ENCODE measurements at places on chromosomes 2 and 18. TPM values are rescaled to one million over a fixed set of nuclear protein-coding genes. Genes with fewer than 3 reads are reported as not detected.

DNA sequence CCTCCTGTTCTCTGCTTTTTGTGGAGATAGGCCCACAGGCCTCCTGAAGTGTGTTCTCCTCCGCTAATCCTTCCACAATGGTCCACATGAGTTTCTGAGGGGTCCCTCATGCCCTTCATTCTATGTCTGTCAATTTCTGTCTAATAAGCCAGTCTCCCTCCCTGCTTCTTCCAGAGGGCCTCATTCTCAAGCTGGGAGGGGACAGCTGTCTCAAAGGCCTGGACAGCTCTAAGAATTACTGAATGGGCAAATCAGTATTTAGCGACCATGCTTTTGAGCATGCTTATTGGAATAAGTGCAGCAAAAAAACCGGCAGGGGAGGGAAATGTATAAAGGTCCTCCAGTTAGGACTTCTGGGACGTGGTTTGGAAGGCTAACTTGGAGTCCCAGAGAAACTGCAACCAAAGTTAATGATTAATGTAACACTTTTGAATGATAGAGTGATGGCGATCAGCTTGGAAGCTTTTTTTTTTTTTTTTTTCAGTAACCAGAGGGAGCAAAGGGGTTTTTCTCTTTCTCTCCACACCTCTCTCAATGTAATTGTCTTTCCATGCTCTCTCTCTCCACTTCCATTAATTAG lies 890.7 kb upstream of the POU3F3 start:
- H3K27me3 ChIP-seq, result no peaks in the 10 kb centered on the region
- H3K36me3 ChIP-seq, result no peaks in the 10 kb centered on the region
- DNase-seq, result no peak

The COL6A3 gene
- total RNA-seq, result 7.0 TPM

GRCh38 chr18:45571714-45572113 lies 43.6 kb upstream of the SLC14A2 start:
- H3K27ac ChIP-seq, result no peak overlapping the region
- H3K4me3 ChIP-seq, result no peak overlapping the region
- no peaks in the 10 kb centered on the region for H3K27me3 ChIP-seq
- H3K36me3 ChIP-seq, result no peaks in the 10 kb centered on the region
- H3K4me1 ChIP-seq, result no peaks in the 10 kb centered on the region
- DNase-seq, result no peak

- no peaks in the 10 kb centered on the region for H3K27me3 ChIP-seq
- no peak overlapping the region for H3K4me3 ChIP-seq
- no peak overlapping the region for H3K27ac ChIP-seq
- peak; percentile 56 for DNase-seq
These were observed 244.7 kb downstream of the NBAS start for GRCh38 chr2:15316370-15316814.

DNA sequence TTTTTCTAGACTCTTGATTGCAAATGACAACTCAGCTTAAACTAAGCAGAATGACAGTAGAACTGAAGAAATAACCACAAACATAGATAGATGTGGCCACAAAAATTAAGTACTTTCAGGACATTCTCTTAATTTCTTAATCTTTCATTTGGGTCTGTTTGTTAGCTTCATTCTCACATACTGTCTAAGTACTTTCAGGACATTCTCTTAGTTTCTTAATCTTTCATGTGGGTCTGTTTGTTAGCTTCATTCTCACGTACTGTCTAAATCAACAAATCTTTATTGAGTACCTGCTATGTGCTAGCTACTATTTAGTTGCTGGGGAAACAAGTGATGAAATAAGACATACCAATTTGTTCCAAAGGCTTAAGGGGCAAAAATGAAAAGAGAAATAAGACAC lies 35.1 kb downstream of the FAM117B start:
- DNase-seq, result peak; percentile 5
- H3K4me3 ChIP-seq, result peak overlapping the region; percentile 27
- H3K4me1 ChIP-seq, result peaks cover 82% of the 10 kb centered on the region
- no peaks in the 10 kb centered on the region for H3K36me3 ChIP-seq
- no peak overlapping the region for H3K27ac ChIP-seq
- no peaks in the 10 kb centered on the region for H3K27me3 ChIP-seq

DNA sequence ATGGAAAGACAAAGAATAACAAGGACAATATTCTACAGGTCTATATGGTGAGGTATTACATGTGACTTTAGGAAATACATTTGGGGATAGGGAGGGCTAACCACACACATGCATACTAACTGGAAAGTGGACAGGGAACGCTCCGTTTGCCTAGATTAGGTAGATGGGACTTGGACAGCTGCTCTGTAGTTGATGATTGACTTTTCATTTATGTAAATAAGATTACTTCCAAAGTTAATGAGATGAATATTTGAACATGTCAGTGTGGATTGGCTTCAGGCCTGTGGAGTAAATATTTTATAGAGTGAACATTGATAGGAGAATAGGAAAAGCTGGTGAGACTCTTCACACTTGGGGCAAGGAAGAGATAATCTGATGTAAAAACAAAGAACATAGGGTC lies 142.0 kb downstream of the NCK2 start:
- H3K27me3 ChIP-seq, result no peaks in the 10 kb centered on the region
- no peak overlapping the region for H3K27ac ChIP-seq
- H3K36me3 ChIP-seq, result peaks cover 9% of the 10 kb centered on the region
- H3K4me3 ChIP-seq, result no peak overlapping the region
- no peak for DNase-seq

DNA sequence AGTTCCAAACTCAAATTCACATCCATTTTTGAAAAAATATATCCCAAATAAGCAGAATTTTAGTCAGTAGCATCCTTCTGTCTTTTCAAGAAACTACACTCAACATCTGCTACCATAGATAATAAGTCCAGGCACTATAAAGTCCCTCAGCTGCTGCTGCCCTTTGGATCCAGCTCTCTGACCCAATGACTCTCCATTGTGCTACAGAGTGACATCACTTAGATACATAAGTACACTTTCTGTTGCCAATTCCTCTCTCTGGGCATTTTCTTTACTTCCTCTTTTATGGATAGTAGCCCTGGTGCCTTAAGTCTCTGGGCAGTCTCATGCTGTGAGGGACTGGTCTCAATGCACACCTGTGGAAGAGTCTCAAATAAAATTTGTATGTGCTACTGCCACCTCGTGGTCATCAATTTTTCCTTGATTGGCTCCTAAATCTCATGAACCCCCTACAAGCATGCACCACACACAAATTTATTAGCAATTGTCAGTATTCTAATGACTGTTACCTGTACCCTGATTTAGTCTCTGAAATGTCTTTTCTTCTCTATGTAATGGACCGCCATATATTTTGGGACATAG lies 219.2 kb downstream of the LRP1B start:
- no peaks in the 10 kb centered on the region for H3K4me1 ChIP-seq
- no peaks in the 10 kb centered on the region for H3K27me3 ChIP-seq
- no peak for DNase-seq
- H3K36me3 ChIP-seq, result no peaks in the 10 kb centered on the region
- no peak overlapping the region for H3K4me3 ChIP-seq
- H3K27ac ChIP-seq, result no peak overlapping the region

GRCh38 chr2:178418426-178418825 lies 32.5 kb downstream of the PRKRA start:
- H3K4me3 ChIP-seq, result no peak overlapping the region
- no peak overlapping the region for H3K27ac ChIP-seq
- H3K36me3 ChIP-seq, result no peaks in the 10 kb centered on the region
- no peaks in the 10 kb centered on the region for H3K27me3 ChIP-seq

DNA sequence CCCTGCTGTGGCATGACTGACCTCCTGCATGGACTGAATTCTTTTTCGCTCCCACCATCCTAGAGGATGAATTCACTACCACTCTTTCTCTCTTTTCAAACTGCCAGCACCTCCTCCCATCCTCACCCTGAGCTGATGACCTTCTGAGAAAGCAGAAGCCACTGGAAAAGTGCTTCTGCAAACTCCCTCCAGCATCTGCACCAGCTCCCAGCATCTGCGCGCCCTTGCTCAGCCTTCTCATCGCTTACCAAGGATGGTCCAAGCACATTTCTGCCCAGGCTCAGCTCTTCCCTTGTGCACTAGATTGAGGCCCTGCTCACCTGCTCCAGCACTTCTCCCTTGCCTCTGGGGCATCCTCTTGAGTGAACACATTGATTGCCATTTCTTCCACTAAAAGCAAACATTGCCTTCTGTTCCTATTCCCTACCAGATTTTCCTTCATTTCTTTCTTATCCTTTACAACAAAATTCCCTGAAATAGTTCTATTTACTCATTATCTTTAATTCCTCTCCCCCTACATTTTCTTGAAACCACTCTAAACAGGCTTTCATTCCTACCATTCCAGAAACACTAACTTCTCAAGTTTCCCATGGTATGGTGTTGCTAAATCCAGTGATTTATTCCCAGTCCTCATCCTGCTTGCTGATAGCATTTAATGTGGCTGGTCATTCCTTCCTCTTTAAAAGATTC lies 42.7 kb upstream of the IL1RL1 start:
- DNase-seq, result no peak
- H3K36me3 ChIP-seq, result no peaks in the 10 kb centered on the region
- no peak overlapping the region for H3K4me3 ChIP-seq
- no peaks in the 10 kb centered on the region for H3K4me1 ChIP-seq
- H3K27me3 ChIP-seq, result no peaks in the 10 kb centered on the region
- H3K27ac ChIP-seq, result no peak overlapping the region

The ATG9A gene
- total RNA-seq, result 52.9 TPM

GRCh38 chr2:120840795-120841487 lies 105.3 kb downstream of the GLI2 start:
- H3K27ac ChIP-seq, result no peak overlapping the region
- no peak for DNase-seq
- no peak overlapping the region for H3K4me3 ChIP-seq
- no peaks in the 10 kb centered on the region for H3K4me1 ChIP-seq

DNA sequence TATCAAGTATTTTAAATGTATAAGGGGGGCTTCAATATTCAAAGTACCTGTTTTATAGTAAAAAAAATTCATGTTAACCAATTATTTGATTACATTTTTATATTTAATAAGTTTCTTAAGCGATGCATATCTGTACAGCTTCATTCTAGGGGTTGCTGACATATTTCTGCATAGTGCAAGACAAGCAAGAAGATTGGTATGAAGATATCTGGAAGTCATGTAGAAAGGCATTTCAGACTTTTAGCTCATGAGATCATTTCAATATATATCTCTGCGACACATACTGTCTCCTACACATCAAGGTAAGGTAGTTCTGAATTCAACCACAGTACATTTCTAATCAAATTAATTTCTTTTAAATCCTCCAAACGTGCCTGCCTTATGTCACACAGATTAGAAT lies 73.1 kb downstream of the MEMO1 start:
- no peak overlapping the region for H3K27ac ChIP-seq
- H3K36me3 ChIP-seq, result peaks cover 3% of the 10 kb centered on the region
- peaks cover 6% of the 10 kb centered on the region for H3K4me1 ChIP-seq
- H3K4me3 ChIP-seq, result no peak overlapping the region

- no peaks in the 10 kb centered on the region for H3K4me1 ChIP-seq
- no peak overlapping the region for H3K27ac ChIP-seq
- no peak overlapping the region for H3K4me3 ChIP-seq
- DNase-seq, result no peak
These were observed 205.9 kb downstream of the BABAM2 start for GRCh38 chr2:28096421-28096820.

GRCh38 chr2:86047575-86048382 lies 57.9 kb downstream of the POLR1A start:
- no peak for DNase-seq
- H3K4me1 ChIP-seq, result no peaks in the 10 kb centered on the region
- H3K4me3 ChIP-seq, result no peak overlapping the region
- H3K36me3 ChIP-seq, result peaks cover 34% of the 10 kb centered on the region

GRCh38 chr2:52311862-52312261 lies 1279.9 kb upstream of the NRXN1 start:
- H3K4me3 ChIP-seq, result no peak overlapping the region
- no peaks in the 10 kb centered on the region for H3K36me3 ChIP-seq
- H3K27ac ChIP-seq, result no peak overlapping the region

DNA sequence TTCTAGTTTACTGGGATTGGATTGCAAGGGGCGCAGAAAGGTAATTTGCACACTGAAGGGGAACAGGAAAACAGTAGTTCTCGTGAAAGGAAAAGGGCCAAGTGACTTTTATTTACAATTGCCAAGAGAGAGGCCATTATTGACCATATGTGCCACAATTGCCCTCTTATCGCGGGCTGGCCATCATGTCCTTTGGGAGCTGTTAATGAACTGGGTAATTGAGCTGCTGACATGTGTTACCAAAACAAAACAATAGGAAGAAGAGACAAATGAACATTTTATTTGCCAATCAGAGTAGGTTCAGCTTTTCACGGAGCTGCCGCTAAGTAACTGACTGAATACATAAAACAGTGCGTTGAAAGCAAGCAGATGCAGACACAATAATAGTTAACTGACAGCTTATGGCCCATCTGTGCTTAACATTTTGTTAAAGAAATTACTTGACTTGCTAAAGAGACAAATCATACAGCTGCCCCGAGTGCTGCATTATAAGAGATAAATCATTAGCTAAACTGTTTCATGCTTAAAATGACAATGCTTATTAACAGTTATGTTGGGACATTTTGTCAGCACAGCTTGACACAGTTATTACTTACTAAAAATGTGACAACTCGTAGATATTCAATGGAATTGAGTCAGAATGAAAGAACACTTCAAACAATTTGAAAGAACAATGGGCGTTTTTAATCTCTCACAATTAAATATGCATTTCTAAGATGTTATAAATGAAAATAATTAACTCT lies 57.5 kb downstream of the PAX3 start:
- DNase-seq, result no peak
- H3K36me3 ChIP-seq, result no peaks in the 10 kb centered on the region
- H3K4me1 ChIP-seq, result no peaks in the 10 kb centered on the region
- H3K27me3 ChIP-seq, result no peaks in the 10 kb centered on the region
- H3K4me3 ChIP-seq, result no peak overlapping the region

DNA sequence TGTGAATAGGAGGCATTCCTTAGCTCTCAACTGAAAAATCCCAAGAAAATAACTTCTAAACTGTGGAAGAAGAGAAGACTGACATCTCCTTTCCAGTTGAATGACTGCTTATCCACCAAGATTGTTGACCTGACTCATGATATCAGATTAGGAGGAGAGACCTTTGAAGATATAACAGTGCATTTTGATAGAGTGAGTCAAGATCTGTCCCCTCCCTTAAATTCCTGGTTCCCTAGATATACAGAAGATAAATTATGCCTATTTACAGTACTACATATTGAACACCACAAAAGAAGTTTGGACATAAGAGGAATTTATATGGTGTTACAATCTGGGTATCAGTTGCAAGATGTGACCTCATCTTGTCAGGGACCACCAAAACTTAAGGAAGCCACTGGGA lies 285.3 kb upstream of the ZSWIM2 start:
- no peak for DNase-seq
- H3K4me3 ChIP-seq, result no peak overlapping the region
- no peaks in the 10 kb centered on the region for H3K4me1 ChIP-seq
- H3K36me3 ChIP-seq, result no peaks in the 10 kb centered on the region

Data from CD8-positive, alpha-beta memory T cell (primary cell).